ENCODE measurements at places on chromosomes 12 and 14. TPM values are rescaled to one million over a fixed set of nuclear protein-coding genes. Genes with fewer than 3 reads are reported as not detected.

CHFR gene
- total RNA-seq: 56.2 TPM

TPPP2 gene
- total RNA-seq: not detected

NFKBIA gene
- total RNA-seq: 53.5 TPM

TAS2R13 gene
- total RNA-seq: 0.49 TPM

ARHGDIB gene
- total RNA-seq: 6.1 TPM

DNA sequence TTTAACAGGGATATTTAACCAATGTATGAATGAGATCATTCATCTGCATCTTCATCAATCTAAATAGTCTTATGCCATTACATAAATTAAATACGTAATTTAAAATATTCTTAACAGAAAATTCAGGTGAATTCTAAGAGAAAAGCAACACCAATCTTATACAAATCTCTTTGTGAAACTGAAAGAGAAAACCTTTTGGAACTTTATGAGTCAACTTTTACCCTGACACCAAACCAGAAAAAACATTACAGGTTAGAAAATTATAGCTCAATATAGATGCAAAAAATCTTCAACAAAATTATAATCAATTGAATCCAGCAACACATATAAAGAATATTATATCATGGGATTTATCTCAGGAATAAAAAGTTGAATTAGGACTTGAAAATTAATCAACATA lies 3.4 kb downstream of the GLIPR1L1 start:
- H3K27ac ChIP-seq: no peak overlapping the region
- H3K4me1 ChIP-seq: peaks cover 11% of the 10 kb centered on the region
- H3K36me3 ChIP-seq: no peaks in the 10 kb centered on the region
- no peak for DNase-seq

- H3K4me3 ChIP-seq: no peak overlapping the region
- H3K4me1 ChIP-seq: peaks cover 11% of the 10 kb centered on the region
- no peaks in the 10 kb centered on the region for H3K27me3 ChIP-seq
- peaks cover 1% of the 10 kb centered on the region for H3K36me3 ChIP-seq
- H3K27ac ChIP-seq: no peak overlapping the region
- DNase-seq: no peak
Measured at GRCh38 chr12:12449533-12450025, 92.7 kb downstream of the BORCS5 start.

- no peaks in the 10 kb centered on the region for H3K27me3 ChIP-seq
- DNase-seq: no peak
- no peak overlapping the region for H3K4me3 ChIP-seq
- H3K36me3 ChIP-seq: no peaks in the 10 kb centered on the region
Measured at GRCh38 chr12:97229004-97229403, 233.6 kb upstream of the RMST start.

DNA sequence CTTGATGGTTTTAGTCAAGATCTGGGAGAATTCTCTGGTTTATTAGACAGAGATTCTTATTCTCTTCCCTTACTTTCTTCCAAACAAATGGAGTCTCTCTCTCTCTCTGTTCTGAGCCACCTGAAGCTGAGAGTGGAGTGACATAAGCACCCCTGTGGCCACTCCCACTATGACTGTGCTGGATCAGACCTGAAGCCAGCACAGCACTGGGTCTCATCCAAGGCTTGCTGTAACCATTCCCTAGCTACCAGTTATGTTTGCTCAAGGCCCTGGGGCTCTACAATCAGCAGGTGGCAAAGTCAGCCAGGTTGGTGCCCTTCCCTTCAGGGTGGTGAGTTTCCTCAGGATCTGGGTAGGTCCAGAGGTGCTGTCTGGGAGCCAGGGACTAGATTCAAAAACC lies 568.5 kb downstream of the AACS start:
- no peaks in the 10 kb centered on the region for H3K36me3 ChIP-seq
- no peaks in the 10 kb centered on the region for H3K27me3 ChIP-seq
- H3K4me3 ChIP-seq: no peak overlapping the region
- DNase-seq: no peak
- H3K27ac ChIP-seq: no peak overlapping the region
- no peaks in the 10 kb centered on the region for H3K4me1 ChIP-seq

- H3K27me3 ChIP-seq: no peaks in the 10 kb centered on the region
- H3K4me1 ChIP-seq: peaks cover 12% of the 10 kb centered on the region
- H3K36me3 ChIP-seq: peaks cover 12% of the 10 kb centered on the region
- H3K4me3 ChIP-seq: no peak overlapping the region
- peak overlapping the region; percentile 5 for H3K27ac ChIP-seq
- DNase-seq: no peak
Measured at GRCh38 chr14:77105145-77105939, 7.3 kb downstream of the CIPC start.

- H3K27ac ChIP-seq: no peak overlapping the region
- H3K36me3 ChIP-seq: peaks cover 9% of the 10 kb centered on the region
- no peak overlapping the region for H3K4me3 ChIP-seq
- DNase-seq: no peak
Measured at GRCh38 chr14:59507752-59508103, 23.4 kb downstream of the JKAMP start.

DNA sequence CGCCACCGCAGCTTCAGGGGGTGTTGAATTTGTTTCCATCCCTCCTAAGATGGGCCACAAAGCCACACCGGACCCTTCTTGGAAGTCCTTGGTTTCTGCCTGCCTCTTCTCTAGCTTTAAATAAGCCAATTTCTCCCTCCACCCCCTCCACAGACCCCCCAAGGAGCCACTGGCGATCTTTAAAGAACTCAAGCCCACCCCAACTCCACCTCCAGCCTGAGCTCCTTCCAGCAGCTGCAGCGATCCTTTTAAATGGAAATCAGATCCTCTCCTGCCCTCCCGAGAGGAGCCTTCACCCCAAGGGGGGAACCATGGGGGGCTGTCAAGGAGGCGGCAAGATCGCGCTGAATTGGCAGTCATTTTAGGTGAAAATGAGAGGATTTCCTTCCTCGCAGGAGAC lies 133.1 kb downstream of the NCOR2 start:
- H3K4me1 ChIP-seq: peaks cover 9% of the 10 kb centered on the region
- H3K27ac ChIP-seq: no peak overlapping the region
- no peak for DNase-seq
- H3K36me3 ChIP-seq: peaks cover 9% of the 10 kb centered on the region

GRCh38 chr12:49332891-49333371 lies 4.1 kb downstream of the C1QL4 start:
- H3K27me3 ChIP-seq: peaks cover 10% of the 10 kb centered on the region
- H3K4me1 ChIP-seq: peaks cover 10% of the 10 kb centered on the region
- no peak for DNase-seq
- no peak overlapping the region for H3K4me3 ChIP-seq
- H3K36me3 ChIP-seq: no peaks in the 10 kb centered on the region

DNA sequence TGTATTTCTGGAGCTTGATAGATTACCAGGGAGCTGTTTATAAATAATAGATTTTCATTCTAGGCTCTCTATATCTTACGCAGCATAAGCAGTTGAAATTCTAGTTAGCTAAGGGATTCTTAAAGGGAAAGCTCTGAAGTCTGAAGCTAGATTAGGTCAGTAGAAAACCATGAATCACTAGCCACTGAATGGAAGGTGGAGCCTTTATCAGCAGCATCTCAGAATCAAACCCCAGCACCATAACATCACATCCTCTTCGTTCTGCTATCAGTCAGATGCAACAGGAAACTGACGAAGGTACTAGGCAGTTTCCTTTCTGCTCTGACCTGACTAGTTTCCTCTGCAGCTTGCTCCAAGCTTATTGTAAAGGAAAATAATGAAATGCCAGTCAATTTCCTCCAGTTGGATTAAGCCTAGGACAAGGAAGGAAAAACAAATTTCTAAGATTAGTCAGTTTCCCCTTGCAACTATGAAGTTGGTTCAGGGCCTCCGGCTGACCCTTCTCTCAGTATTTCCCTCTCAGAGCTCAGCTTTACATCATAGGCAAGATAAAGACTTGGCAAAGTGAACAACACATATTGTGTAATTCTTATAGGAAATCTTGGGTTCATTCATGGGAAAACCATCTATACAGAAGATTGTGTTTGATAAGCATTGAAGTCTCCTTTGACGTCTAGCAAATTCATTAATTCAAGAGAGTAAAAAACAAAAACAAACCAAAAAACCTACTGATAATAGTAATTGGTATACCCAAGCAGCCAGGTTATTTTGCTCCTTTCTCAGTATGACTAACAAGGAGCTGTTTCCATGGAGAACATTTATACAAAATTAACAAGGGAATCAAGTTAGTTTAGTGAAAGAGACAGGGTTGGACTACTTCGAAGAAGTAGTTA lies 43.4 kb upstream of the CFAP54 start:
- no peak overlapping the region for H3K4me3 ChIP-seq
- H3K27me3 ChIP-seq: no peaks in the 10 kb centered on the region
- peaks cover 19% of the 10 kb centered on the region for H3K4me1 ChIP-seq
- H3K27ac ChIP-seq: peak overlapping the region; percentile 83
- DNase-seq: no peak

DNA sequence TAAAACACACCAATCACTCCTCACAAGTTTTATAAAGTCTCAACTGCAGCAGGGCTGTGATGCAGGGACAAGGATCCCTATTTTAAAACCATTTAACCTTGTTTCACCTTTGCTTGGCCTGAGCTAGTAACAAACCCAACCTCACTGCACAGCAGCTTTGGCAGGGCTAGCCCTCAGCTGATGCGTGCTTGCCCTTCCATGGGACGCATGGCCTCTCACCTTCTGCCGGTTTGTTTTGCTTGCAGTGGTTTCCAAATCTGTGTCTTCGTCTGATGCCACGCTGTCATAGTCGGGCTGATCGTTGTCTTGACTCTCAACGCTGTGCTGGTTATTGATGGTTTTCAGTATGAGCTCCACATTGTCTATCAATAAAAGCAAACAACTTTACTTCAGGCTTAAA lies 43.3 kb downstream of the GIT2 start:
- no peak for DNase-seq
- H3K4me1 ChIP-seq: peaks cover 55% of the 10 kb centered on the region
- peak overlapping the region; percentile 96 for H3K27ac ChIP-seq
- peaks cover 18% of the 10 kb centered on the region for H3K36me3 ChIP-seq

DNA sequence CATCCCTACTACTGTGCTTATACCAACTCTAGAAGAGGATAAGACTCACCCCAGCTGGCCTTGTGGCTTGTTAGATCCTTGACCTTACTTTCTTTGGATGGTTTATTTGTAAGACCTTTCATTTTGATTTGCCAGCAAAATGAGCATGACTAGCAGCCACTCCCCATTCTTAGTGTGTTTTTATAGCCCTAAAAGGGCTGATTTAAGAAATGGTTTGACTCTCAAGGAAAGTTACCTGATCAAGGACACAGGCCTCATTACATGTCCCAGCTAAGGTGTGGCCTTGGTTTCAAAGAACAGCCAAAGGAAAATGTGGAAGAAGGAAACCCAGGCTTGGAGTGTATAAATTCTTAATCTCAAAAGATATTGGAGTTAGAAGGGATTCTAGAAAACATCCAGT lies 41.4 kb downstream of the SLC17A8 start:
- H3K36me3 ChIP-seq: no peaks in the 10 kb centered on the region
- H3K27me3 ChIP-seq: no peaks in the 10 kb centered on the region
- H3K4me1 ChIP-seq: peaks cover 18% of the 10 kb centered on the region
- H3K27ac ChIP-seq: no peak overlapping the region
- H3K4me3 ChIP-seq: no peak overlapping the region

- H3K36me3 ChIP-seq: peaks cover 4% of the 10 kb centered on the region
- H3K27me3 ChIP-seq: no peaks in the 10 kb centered on the region
- H3K4me1 ChIP-seq: peaks cover 7% of the 10 kb centered on the region
- DNase-seq: no peak
- no peak overlapping the region for H3K27ac ChIP-seq
Measured at GRCh38 chr12:106492857-106493256, 89.9 kb upstream of the RFX4 start.

GRCh38 chr12:55850401-55850800 lies 7.7 kb upstream of the MMP19 start:
- peaks cover 54% of the 10 kb centered on the region for H3K4me1 ChIP-seq
- peak overlapping the region; percentile 75 for H3K27ac ChIP-seq
- no peaks in the 10 kb centered on the region for H3K27me3 ChIP-seq
- DNase-seq: no peak
- H3K36me3 ChIP-seq: no peaks in the 10 kb centered on the region
- no peak overlapping the region for H3K4me3 ChIP-seq

GRCh38 chr12:57611108-57611826 lies at the start of gene ARHGEF25:
TSS of gene ARHGEF25 (plus strand) at chr12:57611435. CDS start at chr12:57611895, 460 bp downstream.
- peak within 1 kb of the TSS; percentile 74 for H3K4me3 ChIP-seq
- DNase-seq: no peak
- H3K4me1 ChIP-seq: peaks cover 33% of the 10 kb centered on the region
- no peak within 1 kb of the TSS for H3K27ac ChIP-seq

- H3K36me3 ChIP-seq: no peaks in the 10 kb centered on the region
- H3K27me3 ChIP-seq: no peaks in the 10 kb centered on the region
- peak overlapping the region; percentile 5 for H3K27ac ChIP-seq
- DNase-seq: no peak
- peaks cover 71% of the 10 kb centered on the region for H3K4me1 ChIP-seq
Measured at GRCh38 chr12:65953631-65954030, 129.3 kb downstream of the HMGA2 start.

DNA sequence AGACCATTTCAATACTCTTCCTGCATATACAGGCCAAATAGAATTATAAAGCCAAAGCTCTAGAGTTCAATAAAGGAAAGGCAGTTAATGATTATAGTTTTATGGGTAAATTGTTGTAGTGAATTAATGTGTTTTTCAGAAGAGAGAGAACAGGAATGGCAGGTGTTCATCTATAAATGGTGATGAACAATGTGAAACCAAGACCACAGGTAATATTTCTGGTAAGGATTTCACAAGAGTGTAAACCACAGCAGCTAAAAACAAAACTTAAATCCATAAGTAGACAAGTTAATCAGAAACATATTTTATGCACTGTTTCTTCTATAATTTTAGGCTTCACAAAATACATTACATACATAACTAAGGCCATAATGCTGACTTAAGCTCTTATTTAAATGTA lies 204.4 kb downstream of the SYT1 start:
- peaks cover 6% of the 10 kb centered on the region for H3K27me3 ChIP-seq
- no peak for DNase-seq
- H3K4me1 ChIP-seq: no peaks in the 10 kb centered on the region

DNA sequence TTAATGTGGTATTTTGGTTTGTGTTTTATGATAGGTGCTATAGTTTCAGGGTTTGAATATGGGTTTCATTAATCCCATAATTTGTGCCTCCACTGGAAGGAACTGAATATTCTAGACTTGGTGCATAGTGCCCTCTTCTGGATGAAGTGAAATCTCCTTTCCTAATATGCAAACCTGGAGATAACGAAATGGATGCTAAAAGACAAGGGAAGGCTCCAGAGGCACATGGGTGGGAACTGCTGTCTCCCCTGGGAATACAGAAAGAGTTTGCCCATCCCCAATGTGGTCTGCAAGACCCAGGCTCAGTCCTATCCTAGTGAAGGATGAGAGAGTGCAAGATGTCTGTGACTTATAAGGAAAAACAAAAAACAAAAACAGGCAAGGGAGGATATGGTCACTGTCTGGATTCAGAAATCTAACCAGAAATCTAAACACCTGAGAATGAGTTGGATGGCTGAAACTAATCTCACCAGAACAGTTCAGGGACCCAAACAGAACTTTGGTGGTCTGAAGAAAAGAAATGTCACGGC lies 142.3 kb upstream of the TMPO start:
- H3K4me1 ChIP-seq: no peaks in the 10 kb centered on the region
- peaks cover 28% of the 10 kb centered on the region for H3K27me3 ChIP-seq
- no peak overlapping the region for H3K27ac ChIP-seq
- H3K36me3 ChIP-seq: no peaks in the 10 kb centered on the region
